Kidney (tissue), 22 donors: ENCODE measurements at places on chromosomes 11 and 22.

DNA sequence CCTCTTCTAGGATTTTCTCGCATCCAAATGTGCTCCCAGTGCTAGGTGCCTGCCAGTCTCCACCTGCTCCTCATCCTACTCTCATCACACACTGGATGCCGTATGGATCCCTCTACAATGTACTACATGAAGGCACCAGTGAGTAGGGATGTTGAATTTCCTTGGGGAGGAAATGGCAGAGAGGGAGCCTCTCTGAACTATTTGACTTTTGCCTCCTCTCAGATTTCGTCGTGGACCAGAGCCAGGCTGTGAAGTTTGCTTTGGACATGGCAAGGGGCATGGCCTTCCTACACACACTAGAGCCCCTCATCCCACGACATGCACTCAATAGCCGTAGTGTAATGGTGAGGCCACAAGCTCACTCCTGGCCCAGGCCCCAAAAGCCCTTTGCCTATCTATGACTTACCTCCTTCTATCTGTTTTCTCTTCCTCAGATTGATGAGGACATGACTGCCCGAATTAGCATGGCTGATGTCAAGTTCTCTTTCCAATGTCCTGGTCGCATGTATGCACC lies 2.5 kb downstream of the TAF10 start:
- DNase-seq = no peak

GRCh38 chr22:27715106-27715505 lies 86.5 kb downstream of the MN1 start:
- DNase-seq = no peak

DNA sequence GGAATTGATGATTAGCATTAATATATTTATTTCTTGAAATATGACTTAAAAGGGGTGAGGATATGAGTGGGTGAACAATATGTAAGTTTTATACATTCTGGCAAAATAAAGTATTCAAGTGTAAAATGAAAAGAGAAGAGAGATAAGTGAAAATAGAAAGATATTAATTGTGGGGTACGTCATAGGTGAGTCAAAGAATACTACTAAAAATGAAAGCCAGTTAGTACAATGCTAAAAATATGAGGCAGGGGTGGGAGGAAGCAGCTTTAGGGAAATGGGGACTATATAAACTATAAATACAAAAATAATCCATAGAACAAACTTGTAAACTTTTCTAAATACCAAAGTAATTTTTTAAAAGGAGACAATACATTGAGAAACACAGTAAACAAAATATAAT lies 661.4 kb downstream of the CNTN5 start:
- no peak for DNase-seq

- no peak for DNase-seq
These were observed 102.1 kb downstream of the FCHSD2 start for GRCh38 chr11:73040046-73040445.

GRCh38 chr11:103895106-103895505 lies 141.3 kb upstream of the DDI1 start:
- no peak for DNase-seq

DNA sequence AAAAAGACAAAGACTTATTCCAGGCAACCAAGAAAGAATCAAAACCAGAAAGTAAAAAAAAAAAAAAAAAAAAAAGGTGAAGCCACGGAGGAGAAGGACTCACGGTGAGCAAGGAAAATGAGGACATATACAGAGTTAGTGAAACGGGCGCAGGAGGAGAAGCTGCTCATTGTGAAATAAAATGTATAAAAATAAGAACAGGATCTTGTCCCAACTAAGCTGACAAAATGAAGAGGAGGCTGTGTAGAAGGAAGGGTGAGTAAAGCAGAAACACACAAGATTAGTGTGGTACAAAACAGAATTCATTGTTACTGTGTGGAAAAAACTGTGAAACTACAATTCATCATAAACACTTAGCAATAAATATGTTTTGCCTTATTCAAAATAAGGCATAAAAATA lies 7.6 kb downstream of the IL17REL start:
- no peak for DNase-seq
